ENCODE measurements at places on chromosomes 16 and 17. TPM values are rescaled to one million over a fixed set of nuclear protein-coding genes. Genes with fewer than 3 reads are reported as not detected.
A peak's percentile ranks its signal among the peaks of the same experiment; 100 is the strongest.

The TAT gene
- not detected for total RNA-seq

The LPO gene
- not detected for total RNA-seq

The USP43 gene
- 0.25 TPM for total RNA-seq

The SETD1A gene
- total RNA-seq, result 3.8 TPM

GRCh38 chr17:68379692-68380677 lies 77.3 kb downstream of the WIPI1 start:
- no peak for DNase-seq
- H3K27ac ChIP-seq, result no peak overlapping the region

DNA sequence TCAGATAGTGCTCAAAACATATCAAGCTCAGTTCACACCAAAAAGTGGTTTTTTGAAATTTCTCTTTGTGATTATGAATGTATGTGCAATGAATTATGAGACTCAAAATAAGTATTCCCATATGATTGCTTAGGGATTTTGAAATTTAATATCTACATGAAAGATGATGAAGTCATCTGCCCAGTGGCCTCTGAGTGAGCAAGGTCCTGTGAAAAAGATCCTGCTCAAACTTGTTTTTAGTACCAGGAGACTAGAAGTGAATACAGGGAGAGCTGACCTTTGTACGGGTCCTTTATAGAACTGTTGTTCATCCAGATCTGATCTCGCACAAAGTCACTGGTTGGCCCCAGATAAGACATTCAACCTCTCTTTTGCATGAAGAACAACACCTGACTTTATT lies 151.9 kb upstream of the MAF start:
- H3K4me1 ChIP-seq, result no peaks in the 10 kb centered on the region
- H3K4me3 ChIP-seq, result no peak overlapping the region
- no peak overlapping the region for H3K27ac ChIP-seq
- no peaks in the 10 kb centered on the region for H3K36me3 ChIP-seq
- no peaks in the 10 kb centered on the region for H3K27me3 ChIP-seq
- no peak for DNase-seq

GRCh38 chr17:74605361-74605760 lies 13.3 kb upstream of the CD300LD start:
- peaks cover 13% of the 10 kb centered on the region for H3K4me1 ChIP-seq
- H3K27me3 ChIP-seq, result no peaks in the 10 kb centered on the region
- no peak overlapping the region for H3K4me3 ChIP-seq

DNA sequence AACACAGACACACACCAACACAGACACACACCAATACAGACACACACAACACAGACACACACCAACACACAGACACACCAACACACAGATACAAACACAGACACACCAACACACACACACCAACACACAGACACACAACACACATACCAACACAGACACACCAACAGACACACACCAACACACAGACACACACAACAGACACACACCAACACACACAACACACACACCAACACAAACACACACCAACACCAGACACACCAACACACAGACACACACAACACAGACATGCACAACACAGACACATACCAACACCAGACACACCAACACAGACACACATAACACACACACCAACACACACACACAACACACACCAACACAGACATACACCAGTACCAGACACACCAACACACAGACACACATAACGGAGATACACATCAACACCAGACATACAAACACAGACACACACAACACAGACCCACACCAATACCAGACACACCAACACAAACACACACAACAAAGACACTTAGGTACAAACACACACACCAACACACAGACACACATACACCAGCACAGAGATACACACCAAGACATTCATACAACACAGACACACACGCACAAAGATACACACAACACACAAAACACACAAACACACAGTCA lies 2.2 kb downstream of the CDRT4 start:
- no peaks in the 10 kb centered on the region for H3K4me1 ChIP-seq
- no peak overlapping the region for H3K27ac ChIP-seq
- DNase-seq, result no peak
- no peak overlapping the region for H3K4me3 ChIP-seq
- no peaks in the 10 kb centered on the region for H3K36me3 ChIP-seq

DNA sequence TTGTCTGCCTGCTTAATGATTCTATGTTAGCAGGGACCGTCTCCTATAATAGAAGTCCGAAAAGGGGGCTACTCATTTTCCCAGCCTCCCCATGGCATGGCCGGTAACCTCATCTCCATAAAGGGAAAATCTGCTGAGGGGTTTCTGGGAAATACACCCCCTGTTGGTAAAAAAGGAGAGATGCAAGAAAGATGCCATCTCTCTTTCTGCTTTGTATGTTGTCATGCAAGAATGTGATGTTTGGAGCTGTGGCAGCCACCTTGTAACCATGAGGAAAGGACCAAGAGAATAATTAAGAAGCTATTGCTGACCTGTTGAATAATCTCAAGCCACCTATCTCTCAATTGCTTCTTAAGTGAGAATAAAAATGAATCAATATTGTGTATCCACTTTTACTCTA lies 94.8 kb upstream of the XYLT1 start:
- H3K27me3 ChIP-seq, result no peaks in the 10 kb centered on the region
- H3K4me1 ChIP-seq, result no peaks in the 10 kb centered on the region
- no peak overlapping the region for H3K4me3 ChIP-seq
- H3K36me3 ChIP-seq, result no peaks in the 10 kb centered on the region
- H3K27ac ChIP-seq, result no peak overlapping the region
- no peak for DNase-seq

DNA sequence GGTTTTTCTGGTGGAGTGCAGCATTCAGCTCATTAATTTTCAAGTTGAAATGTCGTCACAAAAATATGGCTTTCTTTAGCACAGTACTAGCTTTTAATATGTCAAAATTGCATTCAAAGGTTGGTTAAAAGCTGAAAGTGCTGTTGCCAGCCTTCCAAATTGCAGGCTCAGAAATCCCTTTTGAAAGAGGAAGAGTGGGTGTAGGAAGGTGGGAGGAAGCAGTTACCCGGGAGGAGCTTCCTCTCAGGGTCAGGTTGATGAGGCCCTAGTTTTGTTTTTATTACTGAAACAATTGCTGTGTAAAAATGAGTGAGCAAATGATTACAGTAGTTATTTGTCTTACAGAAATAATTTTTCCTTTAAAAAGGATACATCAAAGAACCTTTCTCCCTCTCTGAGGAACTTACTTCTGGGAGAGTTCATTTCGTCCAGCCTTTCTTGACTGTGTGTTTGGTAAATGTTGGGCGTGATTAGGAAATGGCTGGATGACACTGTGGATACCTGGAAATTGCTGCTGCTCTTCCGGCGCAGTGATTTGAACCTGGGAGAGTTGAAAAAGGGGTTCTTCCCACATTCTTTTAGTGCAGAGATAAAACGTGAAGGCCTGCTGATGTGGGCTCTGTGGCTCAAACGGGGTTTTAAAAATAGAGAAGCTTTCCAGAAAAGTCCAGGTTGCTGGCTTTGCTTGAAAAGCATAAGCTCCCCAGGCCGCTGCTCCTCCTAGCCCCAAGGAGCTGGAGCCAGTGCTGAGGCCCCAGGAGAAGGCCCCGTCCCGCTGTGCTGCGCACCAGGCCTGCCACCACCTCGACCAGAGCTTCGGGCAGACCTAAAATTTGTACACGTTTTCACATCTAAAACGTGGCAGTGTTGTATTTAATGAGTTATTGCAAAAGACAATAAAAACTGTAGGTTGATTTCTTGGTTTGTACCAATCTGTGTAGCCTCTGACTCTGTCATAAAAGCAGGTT lies 41.7 kb downstream of the SEC14L1 start:
- H3K36me3 ChIP-seq, result no peaks in the 10 kb centered on the region
- H3K27ac ChIP-seq, result peak overlapping the region; percentile 41
- H3K4me3 ChIP-seq, result peak overlapping the region; percentile 8

DNA sequence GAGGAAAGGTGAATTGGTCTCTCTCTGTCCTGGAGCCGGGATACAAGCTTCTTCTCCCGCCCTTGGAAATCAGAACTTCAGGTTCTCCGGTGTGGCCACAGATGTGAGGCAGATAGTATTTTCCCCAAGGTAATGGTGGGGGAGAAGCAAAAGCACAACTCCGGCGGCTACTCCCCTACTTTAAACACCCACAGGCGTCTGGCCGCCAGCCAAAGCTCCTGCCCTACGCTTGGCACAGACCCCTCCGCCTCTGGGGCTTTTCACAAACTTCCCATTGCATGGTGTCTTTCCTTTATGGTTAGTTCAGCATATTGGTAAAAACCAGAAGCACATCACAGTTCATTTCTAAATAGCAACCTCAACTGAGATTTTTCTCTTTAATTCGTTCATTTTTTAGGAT lies 39.4 kb upstream of the B4GALNT2 start:
- no peaks in the 10 kb centered on the region for H3K27me3 ChIP-seq
- H3K4me3 ChIP-seq, result no peak overlapping the region
- no peaks in the 10 kb centered on the region for H3K4me1 ChIP-seq

DNA sequence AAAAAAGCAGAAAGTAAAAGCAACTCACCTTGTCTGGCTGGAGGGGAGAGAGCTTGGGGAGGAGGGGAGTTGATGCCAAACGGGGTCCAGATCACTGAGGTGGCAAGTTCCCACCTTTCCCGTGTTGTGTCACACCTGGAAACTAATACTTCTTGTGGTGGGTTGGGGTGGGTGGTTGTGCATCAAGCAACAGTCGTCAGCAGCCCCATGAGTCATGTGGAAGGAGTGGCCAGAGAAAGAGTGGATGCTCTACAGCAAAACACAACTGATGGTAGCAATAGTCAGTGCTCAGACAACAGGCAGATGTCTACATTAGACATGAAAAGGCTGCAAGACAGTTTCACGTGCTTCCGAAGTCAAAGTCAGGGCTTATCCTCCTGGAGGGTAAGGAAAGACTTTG lies 35.4 kb downstream of the ARSG start:
- no peaks in the 10 kb centered on the region for H3K36me3 ChIP-seq
- no peaks in the 10 kb centered on the region for H3K27me3 ChIP-seq
- H3K4me3 ChIP-seq, result no peak overlapping the region
- no peaks in the 10 kb centered on the region for H3K4me1 ChIP-seq
- H3K27ac ChIP-seq, result no peak overlapping the region
- DNase-seq, result no peak

DNA sequence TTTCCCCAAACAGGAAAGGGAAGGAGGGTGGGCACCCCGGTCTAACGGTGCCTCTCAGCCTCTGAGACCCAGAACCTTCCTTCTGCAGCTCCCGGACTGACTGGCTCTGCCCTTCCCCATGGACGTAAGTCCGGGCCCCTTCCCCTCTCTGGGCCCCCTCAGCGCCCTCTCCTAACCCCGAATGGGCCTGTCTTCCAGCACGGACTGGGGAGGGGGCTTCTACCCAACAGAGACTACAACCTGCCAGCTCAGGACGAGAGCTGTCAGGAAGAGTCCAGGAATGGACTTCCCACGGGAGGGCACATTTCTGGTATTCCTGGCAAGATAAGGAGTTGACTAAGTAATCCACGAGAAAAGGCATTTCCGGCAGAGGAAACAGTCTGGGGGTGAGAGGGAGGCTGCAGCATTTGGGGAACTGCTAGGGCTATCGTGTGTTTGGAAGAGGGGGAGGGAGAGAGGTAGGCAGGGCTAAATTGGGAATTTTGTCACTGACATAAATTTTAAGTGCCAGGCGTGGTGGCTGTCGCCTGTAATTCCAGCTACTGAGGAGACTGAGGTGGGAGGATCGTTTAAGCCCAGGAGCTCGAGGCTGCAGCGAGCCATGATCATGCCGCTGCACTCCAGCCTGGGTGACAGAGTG lies 12.1 kb upstream of the ALDOA start:
- H3K36me3 ChIP-seq, result no peaks in the 10 kb centered on the region
- H3K4me3 ChIP-seq, result peak overlapping the region; percentile 84
- H3K27ac ChIP-seq, result no peak overlapping the region

DNA sequence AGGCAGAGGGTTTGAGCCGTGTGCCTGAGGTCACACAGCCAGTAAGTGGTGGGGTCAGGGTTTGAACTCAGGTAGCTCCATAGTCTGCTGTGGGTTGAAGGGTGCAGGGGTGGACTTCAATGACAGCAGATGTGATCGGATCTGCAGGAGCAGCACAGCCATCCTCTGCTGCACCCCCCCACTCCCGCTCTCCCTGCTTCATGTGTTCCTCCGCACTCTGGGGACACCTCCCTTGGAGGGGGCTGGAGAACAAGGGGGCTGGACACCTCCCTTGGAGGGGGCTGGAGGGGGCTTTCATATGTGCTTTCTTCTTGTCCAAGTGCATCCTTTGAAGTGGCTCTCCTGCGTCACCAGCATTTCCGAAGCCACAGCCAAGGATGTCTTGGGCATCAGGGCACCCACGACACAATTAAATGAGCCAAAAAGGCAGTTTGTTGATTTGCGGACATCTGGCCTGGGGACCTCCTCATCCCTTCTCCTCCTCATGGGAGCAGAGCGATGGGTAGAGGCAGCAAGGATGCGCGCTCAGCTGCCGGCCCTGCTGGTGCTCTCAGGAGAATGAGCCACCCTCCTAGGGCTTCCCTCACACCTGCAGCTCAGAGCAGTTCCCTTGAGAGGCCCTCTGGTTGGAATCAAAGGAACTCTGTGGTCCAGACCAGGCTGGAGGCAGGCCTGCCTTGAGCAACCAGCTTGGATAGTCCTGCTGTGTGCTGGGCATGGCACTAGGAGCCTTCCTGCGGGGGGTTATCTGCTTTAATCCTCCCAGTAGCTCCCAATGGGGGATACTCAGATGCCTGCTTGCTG lies 26.2 kb downstream of the WSCD1 start:
- no peak overlapping the region for H3K4me3 ChIP-seq
- no peak for DNase-seq
- H3K27me3 ChIP-seq, result no peaks in the 10 kb centered on the region
- H3K27ac ChIP-seq, result no peak overlapping the region
- H3K36me3 ChIP-seq, result no peaks in the 10 kb centered on the region

GRCh38 chr17:78661093-78661770 lies 84.0 kb upstream of the DNAH17 start:
- no peak overlapping the region for H3K4me3 ChIP-seq
- no peaks in the 10 kb centered on the region for H3K27me3 ChIP-seq
- no peak overlapping the region for H3K27ac ChIP-seq

- H3K36me3 ChIP-seq, result no peaks in the 10 kb centered on the region
- H3K27me3 ChIP-seq, result no peaks in the 10 kb centered on the region
- no peak for DNase-seq
- H3K4me3 ChIP-seq, result no peak overlapping the region
- H3K4me1 ChIP-seq, result peaks cover 9% of the 10 kb centered on the region
- H3K27ac ChIP-seq, result no peak overlapping the region
Observed at GRCh38 chr17:74971842-74972106, 785 bp downstream of the HID1 start.

DNA sequence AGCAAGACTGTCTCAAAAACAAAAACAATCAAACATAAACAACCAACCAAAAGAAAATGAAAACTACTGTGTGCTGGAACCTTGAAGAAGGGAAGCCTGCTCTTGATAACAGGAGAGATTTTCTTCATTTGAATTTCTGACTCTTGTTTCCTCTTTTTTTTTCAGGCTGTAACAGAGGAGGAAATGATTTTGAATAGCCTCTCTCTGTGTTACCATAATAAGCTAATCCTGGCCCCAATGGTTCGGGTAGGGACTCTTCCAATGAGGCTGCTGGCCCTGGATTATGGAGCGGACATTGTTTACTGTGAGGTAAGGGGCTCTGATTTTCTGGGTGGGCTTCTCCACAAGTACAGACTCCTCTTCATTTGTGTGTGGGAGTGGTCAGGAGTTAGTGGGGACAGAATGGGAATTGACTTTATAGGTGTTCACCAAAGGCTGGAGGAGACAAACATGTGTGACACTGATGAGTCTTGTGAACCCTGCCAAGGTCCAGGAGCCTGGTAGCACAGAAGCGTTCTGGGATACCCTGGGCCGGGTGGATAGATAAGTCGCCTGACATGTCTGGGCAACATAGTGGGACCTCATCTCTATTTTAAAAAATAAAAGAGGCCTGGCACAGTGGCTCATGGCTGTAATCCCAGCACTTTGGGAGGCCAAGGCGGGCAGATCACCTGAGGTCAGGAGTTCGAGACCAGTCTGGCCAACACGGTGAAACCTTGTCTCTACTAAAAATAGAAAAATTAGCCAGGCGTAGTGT lies 14.9 kb downstream of the DUS2 start:
- peaks cover 50% of the 10 kb centered on the region for H3K4me1 ChIP-seq
- peaks cover 9% of the 10 kb centered on the region for H3K36me3 ChIP-seq
- H3K27me3 ChIP-seq, result no peaks in the 10 kb centered on the region
- peak; percentile 89 for DNase-seq
- H3K4me3 ChIP-seq, result peak overlapping the region; percentile 56
